ENCODE measurements at places on chromosomes 3 and 15.

DNA sequence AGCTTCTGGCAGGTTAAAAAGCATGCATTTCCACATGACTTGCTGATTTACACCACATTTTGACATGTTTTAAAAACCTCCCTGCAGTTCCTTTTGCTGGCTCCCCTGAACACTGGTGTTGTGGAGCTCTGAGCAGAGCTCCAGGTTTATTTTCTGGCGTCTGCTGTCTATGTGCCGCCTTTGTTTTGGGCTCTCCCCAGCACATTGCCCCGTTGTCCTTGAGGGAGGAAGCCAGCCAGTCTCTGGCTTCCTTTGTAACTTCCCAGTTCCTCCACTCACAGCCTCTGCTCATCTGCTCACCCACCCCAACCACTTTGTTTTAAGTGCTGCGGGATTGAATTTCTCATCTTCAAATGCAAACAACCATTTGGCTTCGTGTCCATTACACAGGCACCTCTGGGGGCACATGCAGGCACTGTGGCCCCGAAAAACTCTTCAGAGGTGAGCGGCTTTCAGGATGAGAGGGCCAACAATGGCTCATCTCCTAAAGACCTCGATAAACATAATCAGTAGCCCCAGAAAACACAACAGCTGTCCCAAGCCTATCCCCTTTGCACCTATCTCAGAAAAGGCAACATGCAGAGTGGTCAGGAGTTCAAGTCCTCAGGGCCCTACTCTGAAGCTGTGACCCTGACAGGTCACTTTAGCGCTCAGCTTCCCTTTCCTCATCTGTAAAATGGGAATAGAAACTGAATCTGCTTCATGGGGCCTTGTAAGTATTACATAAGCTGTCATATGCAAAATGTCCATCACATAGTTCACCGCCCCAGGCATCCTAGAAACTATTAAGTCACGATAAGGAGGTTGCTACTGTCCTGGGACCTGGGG, 1.3 kb upstream of the MEF2A start:
- no peak for DNase-seq

GRCh38 chr15:98896802-98897732, 110.5 kb downstream of the PGPEP1L start:
- DNase-seq, result no peak

- DNase-seq, result no peak
These were observed 1.4 kb downstream of the P2RY12 start for GRCh38 chr3:151383111-151383510.

DNA sequence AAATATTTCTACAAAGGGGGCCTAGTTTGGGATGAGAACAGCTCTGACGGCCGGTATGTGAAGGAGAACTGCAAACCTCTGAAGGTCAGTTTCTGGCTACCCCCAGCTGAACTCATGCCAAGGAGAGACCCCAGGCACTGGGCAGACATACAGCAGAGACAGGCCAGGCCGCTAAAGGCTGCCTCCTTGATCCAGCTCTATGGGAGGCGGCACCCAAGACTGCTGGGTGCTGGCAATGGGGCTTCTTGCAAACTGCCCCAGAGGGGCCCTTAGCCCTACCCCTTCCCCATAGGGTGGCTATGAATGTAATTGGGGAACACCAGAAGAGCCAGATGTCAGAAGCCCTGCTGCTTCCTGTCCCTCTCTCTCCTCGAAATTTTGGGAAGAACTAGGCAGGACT, 13.3 kb downstream of the CLK3 start:
- no peak for DNase-seq

Data from COR-L47 (cell line).